ENCODE measurements at places on chromosomes 3 and 15. TPM values are rescaled to one million over a fixed set of nuclear protein-coding genes. Genes with fewer than 3 reads are reported as not detected.

CHL1 gene
- total RNA-seq = 2.2 TPM

DNA sequence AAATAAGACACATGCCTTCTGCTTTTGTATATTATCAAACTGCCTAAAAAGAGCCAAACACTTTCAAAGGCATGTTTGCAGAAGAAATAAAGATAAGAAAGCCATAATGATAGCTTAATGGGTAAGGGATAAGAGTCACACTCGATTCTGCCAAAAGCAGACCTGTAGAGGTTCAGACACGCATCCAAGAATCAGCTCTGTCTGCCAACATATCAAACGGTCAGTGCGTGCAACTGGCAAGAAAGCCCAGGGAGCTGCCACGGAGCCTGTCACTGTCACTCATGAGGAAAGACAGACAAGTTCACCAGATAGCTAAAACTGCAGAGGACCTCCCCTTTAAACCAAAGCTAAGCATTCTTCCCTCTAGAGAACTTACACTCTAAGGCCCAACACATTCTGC is 23.2 kb downstream of the DCP1A start:
- H3K27me3 ChIP-seq = no peaks in the 10 kb centered on the region
- H3K36me3 ChIP-seq = peaks cover 53% of the 10 kb centered on the region
- DNase-seq = no peak

EPB42 gene
- total RNA-seq = not detected

GRCh38 chr15:71296315-71296679 is 181.0 kb downstream of the THSD4 start:
- DNase-seq = no peak
- no peaks in the 10 kb centered on the region for H3K27me3 ChIP-seq
- H3K36me3 ChIP-seq = no peaks in the 10 kb centered on the region
- H3K4me3 ChIP-seq = no peak overlapping the region

Data from endodermal cell (in vitro differentiated cells).